ENCODE measurements at places on chromosomes 3 and 15.
A peak's percentile ranks its signal among the peaks of the same experiment; 100 is the strongest.

GRCh38 chr3:135007607-135008006, 212.5 kb downstream of the EPHB1 start:
- no peak for DNase-seq

DNA sequence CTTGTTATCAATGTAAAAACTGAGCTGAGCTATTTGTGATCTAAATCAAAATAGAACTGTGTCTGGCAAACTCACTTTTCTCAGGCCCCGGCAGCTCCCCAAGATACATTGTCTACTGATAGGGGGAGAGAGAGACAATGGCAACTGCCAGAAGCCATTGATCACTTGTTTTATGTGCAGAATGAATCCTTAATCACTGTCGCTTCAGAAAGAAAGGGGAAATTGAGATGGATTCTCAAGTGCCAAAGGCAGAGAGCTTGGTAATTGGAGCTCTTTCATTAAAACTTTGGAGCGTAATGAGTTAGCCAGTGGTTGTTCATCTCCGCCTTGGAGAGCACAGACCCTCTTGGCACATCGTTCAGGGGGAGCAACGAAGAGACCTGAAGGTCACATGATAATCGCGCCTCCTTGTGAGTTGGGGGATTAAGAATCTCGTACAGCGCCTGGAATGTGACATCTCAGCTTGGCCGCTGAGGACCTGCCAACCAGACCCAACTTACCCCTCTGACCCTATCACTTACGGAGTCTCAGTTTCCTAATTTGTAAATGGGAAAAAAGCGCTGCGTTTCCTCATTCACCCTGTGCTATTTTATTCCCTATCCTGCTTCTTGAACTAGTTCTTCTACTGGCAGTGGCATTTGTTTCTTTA, 252.8 kb downstream of the VPS13C start:
- no peak for DNase-seq

GRCh38 chr3:42096796-42097565, 5.8 kb downstream of the TRAK1 start:
- no peak for DNase-seq

- DNase-seq = no peak
Observed at GRCh38 chr3:43435706-43436105, 149.4 kb downstream of the SNRK start.

GRCh38 chr15:101320501-101321052, 25.5 kb upstream of the SNRPA1 start:
- DNase-seq = peak; percentile 34

DNA sequence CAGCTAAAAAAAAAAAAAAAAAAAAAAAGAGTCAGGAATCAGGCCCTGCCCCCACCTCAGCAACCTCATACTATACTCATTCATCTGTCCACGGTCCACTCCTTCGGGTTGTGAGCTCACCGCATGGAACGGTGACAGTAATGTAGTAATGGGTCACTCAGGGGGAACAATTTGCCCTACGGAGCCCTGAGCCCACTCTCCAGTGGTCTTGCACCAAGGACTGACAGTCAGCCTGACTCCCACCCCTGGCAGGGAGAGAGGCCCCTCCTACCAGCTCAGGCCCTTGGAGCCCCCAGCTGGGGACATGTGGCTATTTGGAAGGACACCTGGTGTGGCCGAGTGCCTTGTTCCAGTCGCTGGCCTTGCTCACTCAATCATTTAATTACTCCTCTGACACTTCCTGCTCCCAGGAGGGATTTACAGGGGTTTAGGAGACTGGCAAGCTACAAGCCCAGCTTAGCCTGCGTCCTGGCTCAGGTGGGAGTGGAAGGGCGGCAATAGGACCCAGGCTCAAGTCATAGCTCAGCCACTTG, 19.9 kb upstream of the CACNA2D2 start:
- no peak for DNase-seq

DNA sequence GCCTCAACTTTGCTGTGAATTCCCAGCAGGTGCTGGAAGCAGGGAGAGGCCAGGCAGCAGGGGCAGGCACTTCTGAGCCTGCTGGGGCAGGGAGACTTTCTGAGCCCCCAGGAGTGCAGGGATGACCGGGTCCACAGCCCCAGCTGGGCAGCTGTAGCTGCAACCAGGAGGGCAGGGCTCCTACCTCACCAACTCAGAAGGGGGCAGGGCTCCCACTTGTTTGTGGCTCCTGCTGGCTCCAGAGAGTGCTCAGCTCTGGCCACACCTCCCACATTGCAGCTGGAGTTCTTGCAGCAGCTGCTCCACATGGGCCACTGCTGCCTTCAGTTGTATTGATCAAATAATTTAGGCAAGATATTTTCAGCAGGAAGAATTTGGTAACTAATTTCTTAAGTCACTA, 812.3 kb downstream of the NSUN3 start:
- DNase-seq = no peak

DNA sequence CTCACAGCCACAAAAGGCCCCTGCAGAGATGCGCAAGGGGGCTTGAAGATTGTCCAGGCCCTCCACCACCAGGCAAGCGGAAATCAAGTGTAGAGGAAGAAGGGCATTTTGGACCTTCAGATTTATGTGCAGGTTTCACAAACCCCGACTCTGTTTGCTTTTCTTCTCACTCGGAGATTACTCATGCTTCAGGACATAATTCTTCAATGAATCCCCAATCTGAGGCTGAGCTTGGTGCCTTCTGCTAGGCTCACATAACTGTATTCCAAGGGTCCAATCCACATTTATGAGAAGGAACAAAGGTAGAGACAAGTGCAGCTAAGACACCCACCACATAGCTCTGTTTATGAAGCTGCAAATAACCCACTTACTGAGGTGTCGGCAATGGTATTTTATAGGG, 50.6 kb upstream of the NMNAT3 start:
- DNase-seq = no peak

DNA sequence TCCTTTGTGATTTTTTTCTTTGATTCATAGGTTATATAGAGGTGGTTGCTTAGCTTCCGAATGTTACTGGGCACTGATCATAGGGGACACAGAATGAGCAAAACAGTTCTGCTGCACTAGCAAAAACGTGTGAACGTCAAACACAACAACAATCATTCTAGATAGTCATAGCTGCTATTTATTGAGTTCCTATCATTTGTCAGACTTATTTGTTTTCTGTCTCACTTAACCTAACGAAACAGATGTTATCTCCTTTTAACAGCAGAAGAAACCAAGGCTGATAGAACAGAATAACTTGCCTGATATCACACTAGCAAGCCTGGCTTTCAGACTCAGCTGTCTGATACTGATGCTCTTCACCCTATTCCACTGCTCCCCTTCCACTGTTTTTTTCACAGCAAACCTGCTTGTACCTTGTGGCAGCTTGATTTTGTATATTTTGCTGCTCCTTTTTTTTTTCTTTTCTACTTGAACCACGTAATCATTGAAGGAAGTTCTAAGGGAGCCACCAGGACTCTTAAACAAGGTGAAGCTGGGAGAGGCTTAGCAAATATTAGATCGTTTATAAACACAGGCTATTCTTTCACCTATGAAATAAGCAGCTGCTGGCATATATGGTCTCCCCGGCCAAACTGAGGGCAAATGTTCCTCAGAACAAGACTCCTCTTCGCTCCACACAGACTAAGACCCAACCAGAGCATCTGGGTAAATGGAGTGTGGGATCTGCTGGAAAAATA, 78.8 kb downstream of the MCF2L2 start:
- no peak for DNase-seq

DNA sequence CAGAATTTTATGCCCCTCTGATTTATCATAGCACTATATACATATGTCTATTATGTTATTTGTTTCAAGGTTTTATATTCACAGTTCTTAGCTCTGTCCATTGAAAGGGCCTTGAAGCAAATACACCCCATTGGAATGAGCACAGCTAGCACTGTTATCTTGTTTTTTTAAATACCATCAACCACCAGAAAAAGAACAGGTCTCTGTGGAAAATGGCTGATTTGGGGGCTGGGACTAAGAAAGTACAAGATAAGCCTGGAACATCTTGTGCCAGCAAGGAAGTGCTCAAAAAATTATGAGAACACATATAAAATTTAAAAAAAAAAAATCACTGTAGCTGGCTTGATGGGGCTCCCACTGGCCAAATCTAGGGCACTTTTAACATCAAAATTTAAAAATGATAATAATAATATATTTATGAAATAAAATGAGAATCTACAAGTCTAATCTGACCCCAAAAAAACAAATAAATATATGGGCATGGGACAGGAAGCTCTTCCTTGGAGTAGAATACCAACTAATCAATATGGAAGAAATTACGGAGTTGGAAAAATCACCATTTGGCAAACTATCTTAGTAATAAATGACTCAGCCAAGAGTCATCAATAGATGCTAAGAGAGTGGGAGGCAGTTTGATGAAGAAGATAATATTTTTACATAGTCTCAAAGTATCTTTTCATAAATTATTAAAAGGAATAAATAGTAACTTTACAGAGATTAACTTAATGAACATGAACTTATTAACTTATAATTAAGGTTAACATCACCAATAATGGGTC, 20.5 kb downstream of the IFT80 start:
- DNase-seq = no peak

- DNase-seq = no peak
Observed at GRCh38 chr3:112293368-112294321, at the start of gene SLC9C1. Gene SLC9C1, minus strand, starts transcription at chr3:112294216. Its CDS starts 7,425 bp downstream, at chr3:112286791.

DNA sequence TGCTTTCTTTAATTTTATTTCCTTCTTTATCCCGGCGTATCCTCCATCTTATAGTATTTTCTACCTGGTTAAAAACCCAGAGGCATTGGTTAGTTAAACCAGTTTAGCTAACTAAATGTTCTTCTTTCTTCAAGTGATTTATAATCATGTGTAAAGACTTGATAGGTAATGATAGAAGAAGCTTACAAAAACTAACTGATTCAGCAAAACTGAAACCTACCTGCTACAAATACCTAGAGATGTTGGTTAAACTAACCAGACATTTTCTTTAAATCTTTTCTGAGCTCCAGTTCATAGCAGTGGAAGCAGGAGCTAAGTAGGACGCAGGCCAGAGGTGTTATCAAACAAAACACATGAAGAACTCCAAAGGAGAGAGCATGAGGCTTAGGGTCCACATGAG, 44.8 kb downstream of the LEO1 start:
- DNase-seq = no peak

DNA sequence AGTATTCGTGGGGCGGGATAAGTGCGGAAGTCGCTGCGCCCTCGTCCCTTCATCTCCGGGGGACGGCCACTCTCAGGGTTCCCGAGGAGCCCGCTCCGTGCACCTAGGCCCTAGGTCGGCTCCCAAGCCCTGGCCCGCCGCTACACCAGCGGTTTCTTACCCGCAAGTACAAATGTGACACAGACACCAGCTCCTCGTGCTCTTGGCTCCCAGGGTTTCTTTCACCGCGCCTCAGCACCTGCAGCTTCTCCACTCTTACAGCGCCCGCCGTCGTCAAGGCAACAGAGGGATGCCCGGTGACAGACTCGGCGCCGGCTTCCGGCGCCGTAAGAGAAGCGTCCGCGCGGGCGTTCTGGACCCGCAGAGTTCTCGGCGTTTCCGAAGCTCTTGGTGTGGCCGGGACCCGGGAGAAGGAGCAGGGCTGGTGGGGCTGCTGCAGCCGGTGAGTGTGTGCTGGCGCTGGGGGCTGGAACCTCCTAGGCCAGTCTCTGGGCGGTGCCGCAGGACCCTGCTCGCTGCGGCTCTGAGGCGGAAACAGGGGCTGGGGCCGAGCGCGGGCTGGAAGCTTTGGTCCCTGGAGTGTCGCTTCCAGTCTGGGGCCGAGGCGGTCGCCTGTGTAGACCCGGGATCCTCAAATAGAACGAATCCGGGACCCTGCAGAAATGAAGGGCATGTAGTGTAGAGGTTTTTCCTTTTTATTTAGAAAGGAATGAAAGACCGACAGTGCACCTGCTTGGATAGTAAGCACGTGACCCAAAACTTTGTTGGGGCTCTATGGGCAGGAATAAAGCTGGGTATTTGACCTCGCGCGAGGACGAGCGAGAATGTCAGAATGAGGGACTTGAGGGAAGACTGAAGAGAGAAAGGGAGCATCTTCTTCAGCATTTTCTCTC, 155.4 kb upstream of the GOLGA6L4 start:
- peak; percentile 16 for DNase-seq

DNA sequence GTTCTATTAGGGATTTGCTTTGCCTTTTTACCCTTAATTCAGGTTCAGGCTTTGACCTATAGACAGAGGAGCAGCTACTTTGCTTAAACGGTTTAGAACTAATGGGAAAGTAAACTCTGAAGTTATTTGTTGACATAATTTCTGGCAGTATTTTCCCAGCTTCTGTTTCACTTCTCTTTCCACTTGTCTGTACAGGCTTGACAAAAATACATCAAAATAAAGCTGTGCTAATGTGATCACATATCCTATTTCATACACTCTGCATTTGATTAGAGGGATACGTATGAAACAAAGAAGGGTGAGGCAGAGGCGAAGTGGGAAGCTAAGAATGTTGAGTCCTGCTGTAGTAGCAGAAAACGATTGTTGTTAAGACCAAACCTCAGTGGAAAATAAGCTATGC, 389.1 kb upstream of the RARB start:
- no peak for DNase-seq

DNA sequence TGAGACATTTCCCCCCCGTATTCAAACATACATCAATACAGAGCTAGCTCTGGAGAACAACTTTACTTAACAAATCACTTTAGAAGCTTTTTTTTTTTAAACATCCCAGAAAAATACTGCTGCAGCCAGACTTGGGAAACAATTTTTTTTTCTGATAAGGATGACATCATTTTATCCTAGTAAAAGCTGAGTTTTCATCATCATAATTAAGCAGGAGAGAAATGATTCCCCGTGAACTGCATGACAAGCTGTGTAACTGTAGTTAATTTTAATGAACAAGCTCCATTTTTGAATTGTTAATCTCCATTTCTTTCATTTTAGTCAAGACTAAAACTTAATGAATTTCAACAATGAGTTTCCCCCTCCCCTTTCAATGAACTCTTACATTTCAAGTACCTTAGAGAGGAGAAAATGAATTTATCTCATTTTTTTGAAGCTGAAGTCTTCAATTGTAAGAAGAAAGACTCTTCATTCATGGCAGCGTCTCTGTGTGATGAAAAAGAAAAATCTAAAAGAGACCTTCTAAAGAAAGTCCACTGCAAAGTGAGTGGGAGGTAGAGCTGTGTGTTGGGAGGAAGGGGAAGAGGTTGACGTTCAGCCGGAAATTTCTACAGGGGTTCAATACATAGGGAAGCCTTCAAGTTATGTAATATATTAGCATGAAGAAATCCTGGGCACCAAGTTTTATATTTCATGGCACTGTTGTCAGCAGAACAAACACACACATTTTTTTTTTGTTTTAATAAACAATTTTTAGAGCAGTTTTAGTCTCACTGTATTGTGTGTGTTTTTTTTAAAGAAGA, 31.7 kb downstream of the HES1 start:
- no peak for DNase-seq

GRCh38 chr3:115784739-115785536, 161.6 kb downstream of the GAP43 start:
- no peak for DNase-seq

DNA sequence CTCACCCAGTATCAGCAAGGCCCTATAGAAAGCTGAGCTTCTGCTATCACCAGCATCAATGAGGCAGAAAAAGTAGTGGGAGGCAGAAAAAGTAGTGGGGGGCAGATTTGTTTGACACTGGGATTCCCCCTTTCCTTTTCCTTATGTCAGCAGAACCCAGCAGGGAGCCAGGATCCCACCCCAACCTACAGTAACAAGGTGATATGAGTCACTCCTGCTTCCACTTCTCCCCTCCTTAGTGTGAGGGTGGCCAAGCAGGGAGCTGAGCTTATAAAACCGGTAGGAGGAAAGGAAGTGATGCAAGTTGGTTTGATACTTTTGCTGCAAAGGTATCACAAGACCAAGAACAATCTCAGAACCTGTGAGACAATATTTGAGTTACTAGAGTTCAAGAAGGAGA, 128.7 kb downstream of the SCAPER start:
- DNase-seq = no peak

GRCh38 chr3:38151667-38152265, 13.3 kb downstream of the MYD88 start:
- no peak for DNase-seq

- no peak for DNase-seq
Observed at GRCh38 chr3:66075281-66075680, 36.6 kb upstream of the MAGI1 start.
